ENCODE measurements at places on chromosomes 16 and 17.

DNA sequence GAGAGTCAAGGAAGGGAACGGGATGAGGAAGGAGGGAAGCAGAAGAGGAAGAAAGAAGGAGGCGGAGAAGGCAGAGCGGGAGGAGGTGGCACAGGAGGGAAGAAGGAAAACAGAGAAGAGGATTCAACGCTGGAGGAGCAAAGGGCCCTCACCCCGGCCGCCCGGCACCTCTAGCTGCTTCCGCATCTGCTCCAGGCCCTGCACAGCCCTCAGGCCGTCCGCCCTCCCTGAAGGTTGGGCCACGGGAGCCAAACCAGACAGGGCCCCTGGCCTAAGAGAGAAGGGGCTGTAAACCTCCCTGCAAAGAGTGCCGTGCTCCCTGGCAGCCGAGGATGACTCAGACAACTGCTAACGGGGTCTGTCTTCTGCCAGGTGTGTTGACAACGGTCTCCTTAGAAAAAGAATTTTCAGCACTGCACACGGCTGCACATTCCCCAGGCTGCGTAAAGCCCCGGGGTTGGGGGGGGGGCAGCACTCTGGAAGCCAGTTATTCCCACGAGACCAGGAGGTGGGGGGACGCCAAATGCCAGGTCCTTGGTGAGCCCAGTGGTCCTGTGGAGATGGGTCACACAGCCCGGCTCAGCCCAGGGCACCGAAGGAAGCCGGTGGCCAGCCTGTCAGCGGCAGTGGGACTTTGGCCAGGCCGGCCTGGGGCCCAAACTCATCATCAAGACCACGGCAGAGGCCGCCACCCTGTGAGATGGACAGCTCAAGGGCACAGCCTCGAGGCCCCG is 29.1 kb downstream of the MRM3 start:
- DNase-seq, result no peak

- peak; percentile 77 for DNase-seq
These were observed 90.6 kb upstream of the CDH5 start for GRCh38 chr16:66275775-66276428.

DNA sequence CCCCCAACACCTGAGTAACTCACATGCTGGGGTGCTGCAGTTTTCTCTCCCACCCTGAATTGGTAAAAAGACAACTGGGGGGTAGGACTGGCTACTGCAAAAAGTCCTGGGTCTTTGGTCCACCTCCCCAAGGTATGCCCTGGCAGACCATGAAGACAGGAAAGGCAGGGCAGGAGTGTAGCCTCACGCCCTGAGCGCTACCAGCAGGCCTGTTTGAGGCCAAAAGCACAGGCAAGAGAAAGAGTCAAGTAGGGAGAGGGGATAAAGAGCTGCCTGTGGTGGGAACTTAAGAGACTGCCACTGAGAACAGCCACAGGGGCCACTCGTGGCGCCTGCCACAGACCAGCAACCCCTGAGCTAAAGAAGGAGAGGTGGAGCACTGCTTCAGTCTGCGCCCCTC is 13.8 kb downstream of the PSMB3 start:
- no peak for DNase-seq

GRCh38 chr17:50209472-50210239 is 8.2 kb upstream of the COL1A1 start:
- DNase-seq, result peak; percentile 99

- peak; percentile 40 for DNase-seq
These were observed 873 bp downstream of the SETD1A start for GRCh38 chr16:30958175-30959079.

DNA sequence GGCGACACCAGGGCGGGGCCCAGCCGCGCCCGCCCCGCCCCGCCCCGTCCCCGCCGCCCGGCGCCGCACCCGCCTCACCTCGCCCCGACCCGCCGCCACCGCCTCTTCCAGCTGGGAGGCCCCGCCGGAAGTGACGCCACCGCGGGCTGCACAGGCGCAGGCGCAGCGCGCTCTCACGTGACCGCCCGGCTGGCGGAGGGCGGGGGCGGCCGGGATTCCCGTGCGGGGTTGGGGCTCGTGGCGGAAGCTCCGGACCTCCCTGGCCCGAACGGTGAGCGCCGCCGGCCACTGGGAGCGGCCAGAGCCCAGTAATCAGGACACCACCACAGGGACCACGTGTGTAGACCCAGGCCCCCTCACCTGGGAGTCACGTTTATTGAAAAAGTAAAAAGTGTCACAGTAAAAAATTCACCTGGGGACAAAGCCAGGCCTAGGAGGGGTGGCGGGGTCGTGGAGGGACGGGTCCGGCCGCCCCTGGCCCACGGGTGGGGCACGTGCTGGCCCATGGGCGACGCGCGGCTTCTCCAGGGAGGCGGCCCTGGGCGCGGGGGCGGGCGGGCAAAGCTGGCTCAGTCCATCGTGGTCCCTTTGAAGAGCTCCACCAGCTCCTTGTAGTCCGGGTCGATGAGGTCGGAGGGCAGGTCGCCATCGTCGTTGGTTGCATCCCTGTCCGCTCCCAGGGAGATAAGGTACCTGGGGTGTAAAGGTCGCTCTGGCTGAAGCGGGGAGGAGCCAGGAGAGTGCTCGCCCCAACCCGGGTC is at the start of gene MCRIP1:
TSS of gene MCRIP1 (minus strand) at position 132 of the 761 bp plus-strand sequence. CDS start 8,785 bp downstream, outside the sequence.
- DNase-seq, result peak; percentile 93
